ENCODE measurements at places on chromosomes 4 and X. TPM values are rescaled to one million over a fixed set of nuclear protein-coding genes. Genes with fewer than 3 reads are reported as not detected.

DNA sequence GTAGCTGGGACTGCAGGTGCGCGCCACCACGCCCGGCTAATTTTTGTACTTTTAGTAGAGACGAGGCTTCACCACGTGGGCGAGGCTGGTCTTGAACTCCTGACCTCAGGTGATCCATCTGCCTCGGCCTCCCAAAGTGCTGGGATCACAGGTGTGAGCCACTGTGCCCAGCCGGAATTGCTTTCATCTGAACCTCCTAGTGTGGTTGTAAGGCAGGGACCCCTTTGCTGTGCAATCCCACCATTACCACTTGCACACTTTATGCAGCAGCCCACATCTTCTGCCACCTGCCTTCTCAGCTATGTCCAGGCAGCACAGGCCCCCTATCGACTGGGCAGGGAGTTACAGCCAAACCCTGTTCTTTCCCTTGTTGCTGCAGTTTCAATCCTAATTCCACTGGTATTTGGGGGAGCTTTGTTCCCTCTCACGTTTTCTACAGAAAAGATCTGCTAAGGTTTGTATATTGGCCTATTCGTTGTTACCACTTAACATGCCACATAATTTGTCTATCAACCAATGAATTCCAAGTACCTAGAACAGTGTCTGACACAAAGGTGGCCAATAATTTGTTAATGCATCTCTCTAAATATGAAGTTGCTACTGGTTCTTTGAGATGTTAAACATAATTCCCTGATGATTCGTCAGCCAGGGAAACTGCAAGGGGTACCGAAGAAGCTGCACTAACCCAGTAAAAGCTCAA lies 6.5 kb downstream of the RPL39 start:
- DNase-seq, result peak; percentile 14

GRCh38 chr4:7244331-7244665 lies 52.0 kb downstream of the SORCS2 start:
- DNase-seq, result no peak

MAGED4B gene
- 14.7 TPM for total RNA-seq

TMEM271 gene
- total RNA-seq, result not detected

GRCh38 chrX:2342281-2342688 lies 158.5 kb downstream of the DHRSX start:
- no peak for DNase-seq

CSAG2 gene
- total RNA-seq, result not detected

DNA sequence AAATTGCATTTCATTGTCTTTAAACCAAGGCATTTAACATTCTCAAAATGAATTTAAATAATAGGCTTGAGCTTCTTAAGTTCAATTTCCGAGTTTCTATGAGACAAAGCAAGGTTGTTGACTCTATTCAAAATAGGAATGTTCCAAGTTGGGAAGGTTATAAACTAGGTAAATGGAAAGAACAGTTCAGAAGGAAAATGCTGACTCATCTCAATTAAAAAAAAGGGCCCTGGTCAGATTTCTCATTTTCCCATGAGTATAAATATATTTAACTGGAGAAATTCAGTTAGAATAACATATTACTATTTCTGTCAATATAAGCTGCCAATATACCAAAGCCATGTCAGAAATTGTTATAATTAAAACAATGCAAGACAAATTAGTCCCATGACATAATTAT lies 113.8 kb downstream of the ATP8A1 start:
- no peak for DNase-seq

TRIM61 gene
- 1.8 TPM for total RNA-seq

Data from T-cell (primary cell).